Stimulated activated CD4-positive, alpha-beta T cell treated with anti-CD3 and anti-CD28 coated beads, Interleukin-12 subunit alpha, Interleukin-12 subunit beta, amount 100 ng/mL, for 4 hours (primary cell): ENCODE measurements at places on chromosomes 1 and 21.

- DNase-seq, result peak; percentile 39
Measured at GRCh38 chr1:5991381-5992025, 722 bp downstream of the NPHP4 start.

DNA sequence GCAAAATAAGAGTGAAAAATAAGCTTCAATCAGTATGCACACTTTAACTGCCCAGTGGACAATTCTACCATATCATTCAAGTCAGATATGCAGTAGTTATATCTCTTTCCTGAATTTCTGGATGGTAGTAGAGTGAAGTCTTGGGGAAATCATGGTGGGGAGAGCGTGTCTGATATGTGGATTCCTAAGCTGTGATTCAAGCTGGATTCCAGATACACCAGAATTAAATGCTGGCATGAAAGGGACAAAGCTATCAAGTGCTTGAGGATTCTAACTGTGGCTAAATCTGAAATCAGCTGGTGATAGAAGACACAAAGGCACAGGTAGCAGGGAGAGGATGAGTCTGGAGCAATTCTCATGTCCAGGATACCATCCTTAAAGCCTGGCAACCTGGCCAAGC, 323.5 kb downstream of the DUSP10 start:
- no peak for DNase-seq

DNA sequence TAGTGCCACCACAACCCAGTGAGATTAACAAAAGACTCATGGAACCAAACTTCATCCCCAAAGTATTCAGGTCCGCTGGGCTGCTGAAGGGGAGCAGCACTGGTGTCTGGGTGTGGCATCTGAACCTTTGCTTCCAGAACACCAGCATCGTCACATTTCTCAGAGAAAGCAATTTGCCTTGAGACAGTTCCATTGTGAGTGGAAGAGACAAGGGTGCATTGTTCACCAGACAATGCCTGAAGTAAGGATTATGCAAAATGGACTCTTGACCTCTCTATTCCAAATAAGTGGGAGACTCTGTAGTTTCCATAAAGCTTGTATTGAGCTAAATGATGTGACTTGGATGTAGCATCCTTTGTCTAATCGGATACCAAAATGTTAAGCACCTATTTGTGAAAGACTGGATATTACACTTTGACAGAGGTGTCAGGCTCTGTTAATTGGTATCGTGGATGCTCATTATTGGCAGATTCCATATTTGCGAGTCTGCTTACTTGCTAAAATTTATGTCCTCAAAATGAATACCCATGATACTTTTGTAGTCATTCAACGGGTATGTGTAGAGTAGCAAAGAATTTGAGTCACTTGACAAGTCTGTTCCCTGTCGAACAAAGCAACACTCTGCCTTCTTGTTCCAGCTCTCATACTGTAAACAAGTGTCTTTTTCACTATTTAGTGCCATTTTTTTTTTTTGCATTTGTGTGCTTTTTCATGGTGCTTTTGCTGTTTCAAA, 75.6 kb downstream of the MRPS6 start:
- DNase-seq, result no peak

GRCh38 chr1:9235096-9235459, 504 bp downstream of the H6PD start:
- no peak for DNase-seq

DNA sequence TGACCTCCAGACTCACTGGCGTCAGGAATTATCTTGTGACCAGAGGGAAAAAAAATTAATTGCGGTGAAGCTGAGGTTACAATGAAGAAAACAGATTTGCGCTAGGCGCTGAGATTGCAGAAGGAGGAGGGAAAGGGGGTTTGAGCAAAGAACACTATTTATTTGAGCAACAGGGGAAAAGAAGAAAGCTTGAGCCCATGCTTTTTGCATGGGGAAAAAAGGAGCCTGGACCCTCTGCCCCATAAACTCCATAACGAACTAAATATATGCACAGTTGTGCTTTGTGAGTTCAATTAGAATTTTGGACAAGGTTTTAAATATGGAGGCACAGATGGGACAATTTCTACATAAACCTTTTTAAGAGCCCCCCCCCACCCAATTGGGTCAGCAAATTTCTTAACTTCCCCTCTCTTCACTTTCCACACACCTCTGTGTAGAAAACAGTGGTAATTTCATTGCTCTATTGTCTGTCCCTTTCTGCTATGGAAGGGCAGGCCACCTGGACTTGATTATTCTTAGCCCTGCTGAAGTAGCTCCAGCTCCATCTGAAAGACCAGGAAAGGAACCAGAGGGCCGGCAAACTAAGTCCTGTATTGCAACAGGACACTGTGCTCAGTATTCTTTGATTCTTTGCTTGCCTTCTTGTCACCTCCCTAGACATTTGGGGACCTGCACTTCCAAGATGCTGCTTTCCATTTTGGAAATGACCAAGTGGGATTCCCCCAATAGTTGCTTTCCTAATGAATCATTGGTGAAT, 862 bp upstream of the ID3 start:
- no peak for DNase-seq

DNA sequence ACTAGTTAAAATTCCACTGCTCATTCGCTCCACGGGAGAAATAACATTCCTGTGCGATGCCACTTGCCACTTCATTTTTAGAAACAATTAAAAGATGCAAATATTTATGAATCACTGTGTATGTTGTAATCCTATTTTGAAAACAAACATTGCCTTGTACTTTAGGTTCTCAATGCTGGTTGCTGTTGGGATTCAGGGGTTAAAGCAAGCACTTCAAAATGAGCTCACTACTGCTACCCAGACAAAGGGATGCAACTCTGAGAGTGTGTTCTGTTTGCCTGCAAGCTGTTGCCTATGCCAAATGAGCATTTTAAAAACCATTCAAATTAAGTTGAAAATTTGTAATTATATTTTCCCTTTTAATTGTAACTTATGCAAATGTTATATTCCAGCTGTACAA, 87.5 kb downstream of the RWDD3 start:
- DNase-seq, result no peak

DNA sequence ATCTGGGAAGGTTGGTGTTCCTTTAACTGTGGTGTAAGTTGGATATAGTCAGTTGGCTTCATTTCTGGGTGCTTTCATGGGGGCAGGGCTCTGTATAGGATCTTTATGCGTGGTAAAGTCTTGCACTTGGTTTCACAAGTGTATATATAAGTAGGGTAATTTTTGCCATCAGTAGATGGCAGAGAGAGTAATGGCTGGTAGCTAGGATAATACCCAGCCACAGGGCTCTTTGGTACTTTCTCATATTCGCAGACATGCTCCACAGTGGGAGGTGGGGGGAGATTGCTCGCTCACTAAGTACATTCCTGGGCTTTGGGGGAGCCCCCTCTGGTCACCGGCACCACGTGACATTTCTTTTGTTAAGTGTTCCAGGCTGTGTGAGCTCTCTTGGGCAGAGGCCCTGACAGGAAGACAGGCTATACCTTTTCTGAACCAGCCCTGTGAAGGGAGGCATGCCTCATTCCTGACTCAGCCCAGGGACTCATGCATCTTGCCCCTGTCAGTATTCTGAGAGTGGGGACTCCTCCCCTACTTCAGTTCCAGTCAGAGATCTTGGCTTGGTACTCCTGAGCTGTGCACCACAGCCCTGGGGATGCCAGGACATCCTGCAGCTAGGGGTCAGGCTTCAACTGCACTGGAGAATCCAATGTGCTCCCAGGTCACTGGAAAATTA, 37.6 kb downstream of the FCRL2 start:
- DNase-seq, result no peak

- DNase-seq, result no peak
Measured at GRCh38 chr1:190226006-190226405, 251.7 kb downstream of the BRINP3 start.

DNA sequence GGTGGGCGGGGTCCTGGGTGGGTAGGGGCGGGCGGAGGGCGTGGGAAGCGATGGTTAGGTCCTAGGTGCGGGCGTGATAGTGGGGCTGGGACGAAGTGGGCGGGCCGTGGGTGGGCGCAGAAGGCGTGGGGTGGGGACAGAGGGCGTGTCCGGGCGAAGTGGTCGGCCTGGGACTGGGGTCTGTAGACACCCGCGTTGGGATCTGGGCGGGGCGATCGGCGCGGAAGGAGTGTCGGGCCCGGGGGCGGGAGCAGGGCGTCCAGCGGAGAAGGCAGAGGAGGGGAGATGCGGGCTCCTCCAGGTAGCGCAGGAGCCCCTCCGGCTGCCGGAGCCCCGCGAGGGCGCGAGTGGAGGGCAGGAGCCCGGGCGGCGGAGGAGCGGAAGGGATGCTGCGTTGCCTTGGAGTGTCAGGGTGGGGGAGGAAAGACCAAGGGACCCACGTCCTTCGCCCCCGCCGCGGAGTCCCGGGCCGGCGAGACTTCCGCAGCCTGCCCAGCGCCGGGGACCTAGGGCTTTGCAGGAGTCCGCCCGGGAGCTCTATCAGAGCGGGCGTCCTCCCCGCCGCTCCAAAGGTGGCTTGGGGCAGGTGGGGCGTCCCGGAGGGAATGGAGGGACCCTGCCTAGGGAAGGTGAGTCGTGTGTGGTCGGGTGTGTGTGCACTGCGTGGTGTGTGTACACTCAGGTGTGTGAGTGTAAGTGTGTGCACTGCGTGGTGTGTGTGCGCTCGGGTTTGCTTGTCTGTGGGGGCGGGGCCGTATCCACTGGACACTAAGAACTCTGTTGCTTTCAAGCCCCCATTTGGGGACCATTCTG, 27.0 kb upstream of the PRSS38 start:
- DNase-seq, result no peak

DNA sequence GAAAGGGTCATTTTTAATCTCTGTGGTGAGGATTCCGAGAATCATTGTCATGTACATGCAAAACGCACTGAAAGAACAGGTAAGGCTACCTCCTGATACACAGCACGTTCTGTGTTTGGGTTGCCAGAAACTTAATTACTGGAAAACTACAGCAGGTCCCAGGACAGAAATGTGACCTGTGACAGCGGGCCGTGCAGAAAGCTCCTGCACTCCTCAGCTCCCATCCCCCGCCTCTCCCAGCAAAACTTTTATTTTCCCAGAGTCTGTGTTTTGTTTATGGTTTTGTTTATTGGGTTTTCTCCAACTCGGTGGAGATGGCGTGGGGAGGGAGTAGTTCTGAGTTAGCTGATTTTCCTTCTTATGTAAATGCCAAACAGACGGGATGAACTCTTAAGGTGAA, 44.7 kb downstream of the SLC44A3 start:
- DNase-seq, result no peak

GRCh38 chr1:31955917-31956736, 18.0 kb upstream of the PTP4A2 start:
- peak; percentile 70 for DNase-seq

- DNase-seq, result no peak
Measured at GRCh38 chr1:175297291-175297690, 104.7 kb upstream of the KIAA0040 start.

GRCh38 chr1:59150577-59151386, 146.1 kb upstream of the FGGY start:
- DNase-seq, result no peak

DNA sequence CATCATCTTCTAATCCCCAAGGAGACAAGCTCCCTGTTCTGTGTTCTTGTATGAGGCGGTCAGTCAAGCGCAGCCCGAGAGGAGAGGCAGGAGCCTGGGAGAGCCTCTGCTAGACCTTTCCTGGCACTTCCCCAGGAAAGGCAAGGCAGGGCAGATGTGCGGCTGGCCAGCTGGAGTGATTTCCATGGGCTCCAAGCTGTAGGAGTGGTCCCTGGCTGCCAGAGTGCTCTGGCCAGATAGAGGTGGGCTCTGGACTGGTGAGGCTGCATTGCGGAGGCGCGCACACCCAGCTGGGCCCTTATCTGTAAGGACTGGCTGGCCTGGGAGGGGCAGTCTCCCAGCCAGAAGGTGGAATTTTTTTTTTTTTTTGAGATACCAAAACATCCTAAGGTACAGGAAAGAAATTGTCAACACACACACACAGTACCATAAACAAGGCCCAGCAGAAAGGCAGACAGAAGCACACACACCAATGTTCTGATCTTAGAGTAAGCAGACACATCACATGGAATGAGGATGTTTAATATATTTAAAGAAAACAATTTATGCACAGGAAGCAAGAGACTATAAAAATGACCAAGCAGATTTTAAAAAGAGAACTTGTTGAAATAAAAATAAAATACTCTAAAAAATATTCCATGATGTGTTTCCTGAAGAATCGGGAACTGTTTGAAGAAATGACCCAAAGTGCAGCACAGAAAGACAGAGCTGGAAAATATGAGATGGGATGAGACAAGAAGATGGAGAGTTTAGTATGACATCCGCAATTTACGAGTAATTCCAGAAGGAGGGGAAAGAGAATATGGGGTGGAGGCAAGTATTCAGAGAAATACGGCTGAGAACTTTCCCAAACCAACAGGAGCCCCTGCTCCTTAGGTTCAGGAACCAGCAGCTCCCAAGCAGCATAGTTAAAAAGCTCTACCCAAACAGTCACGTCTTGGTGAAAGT, 13.4 kb downstream of the IBA57 start:
- no peak for DNase-seq

DNA sequence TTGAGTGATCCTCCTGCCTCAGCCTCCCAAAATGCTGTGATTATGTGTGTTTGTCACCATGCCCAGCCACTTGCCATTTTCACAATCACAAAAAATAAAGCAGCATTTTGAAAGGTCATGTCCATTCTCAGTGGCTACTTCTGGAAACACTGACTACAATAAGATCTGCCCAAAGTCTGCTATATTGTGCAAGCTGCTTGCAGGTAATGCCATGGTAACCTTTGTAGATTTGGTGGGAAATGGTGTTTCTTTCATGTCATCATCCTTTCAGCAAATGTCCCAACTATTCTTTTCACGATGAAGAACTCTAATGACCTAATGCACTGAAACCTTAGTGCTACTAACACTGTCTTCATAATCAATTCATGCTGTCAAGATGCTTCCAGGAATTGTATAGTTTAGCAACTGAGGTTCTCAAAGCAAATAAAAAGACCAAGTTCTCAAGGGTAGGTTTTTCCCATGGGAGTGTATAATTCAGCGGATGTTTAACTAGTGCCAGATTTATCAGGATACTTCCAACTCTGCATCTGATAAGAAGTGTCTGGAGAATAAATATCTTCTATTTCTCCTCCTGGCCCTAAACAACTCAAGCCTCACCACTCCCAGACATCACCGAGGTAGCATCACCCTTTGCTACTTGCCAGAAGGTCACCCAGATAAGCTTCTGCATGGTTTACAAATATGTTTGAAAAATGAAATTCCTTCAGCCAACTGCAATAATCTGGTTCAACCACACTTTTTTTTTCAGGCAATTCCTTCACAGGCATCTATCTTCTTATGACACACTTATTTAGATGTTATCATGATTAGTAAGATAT, 132.0 kb upstream of the ZC3H11B start:
- no peak for DNase-seq

GRCh38 chr1:183894290-183894565, 89.3 kb downstream of the RGL1 start:
- DNase-seq, result no peak
